Ovary (tissue), 10 donors: ENCODE measurements at places on chromosomes 1 and 21. TPM values are rescaled to one million over a fixed set of nuclear protein-coding genes. Genes with fewer than 3 reads are reported as not detected.
A peak's percentile ranks its signal among the peaks of the same experiment; 100 is the strongest.

- DNase-seq, result peak; percentile 23
Observed at GRCh38 chr21:43793243-43793642, 3.9 kb downstream of the RRP1 start.

DNA sequence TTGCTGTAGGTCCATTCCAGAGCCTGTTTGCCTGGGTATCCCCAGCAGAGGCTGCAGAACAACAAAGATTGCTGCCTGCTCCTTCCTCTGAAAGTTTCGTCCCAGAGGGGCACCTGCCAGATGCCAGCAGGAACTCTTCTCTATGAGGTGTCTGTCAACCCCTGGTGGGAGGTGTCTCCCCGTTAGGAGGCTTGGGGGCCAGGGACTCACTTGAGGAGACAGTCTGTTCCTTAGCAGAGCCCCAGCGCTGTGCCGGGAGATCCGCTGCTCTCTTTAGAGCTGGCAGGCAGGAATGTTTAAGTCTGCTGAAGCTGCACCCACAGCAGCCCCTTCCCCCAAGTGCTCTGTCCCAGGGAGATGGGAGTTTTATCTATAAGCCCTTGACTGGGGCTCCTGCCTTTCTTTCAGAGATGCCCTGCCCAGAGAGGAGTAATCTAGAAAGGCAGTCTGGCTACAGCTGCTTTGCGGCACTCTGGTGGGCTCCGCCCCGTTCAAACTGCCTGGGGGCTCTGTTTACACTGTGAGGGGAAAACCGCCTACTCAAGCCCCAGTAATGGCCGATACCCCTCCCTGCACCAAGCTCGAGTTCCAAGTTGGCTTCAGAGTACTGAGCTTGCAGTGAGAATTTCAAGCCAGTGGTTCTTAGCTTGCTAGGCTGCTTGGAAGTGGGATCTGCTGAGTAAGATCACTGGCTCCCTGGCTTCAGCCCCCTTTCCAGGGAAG lies 8.7 kb upstream of the SLC25A24 start:
- DNase-seq, result no peak

RHD gene
- not detected for total RNA-seq

GRCh38 chr1:27605796-27606707 lies 2.1 kb upstream of the AHDC1 start:
- peak; percentile 76 for DNase-seq

GRCh38 chr1:180252638-180253536 lies 22.8 kb downstream of the LHX4 start:
- peak; percentile 53 for DNase-seq

GOLT1A gene
- not detected for total RNA-seq

DNA sequence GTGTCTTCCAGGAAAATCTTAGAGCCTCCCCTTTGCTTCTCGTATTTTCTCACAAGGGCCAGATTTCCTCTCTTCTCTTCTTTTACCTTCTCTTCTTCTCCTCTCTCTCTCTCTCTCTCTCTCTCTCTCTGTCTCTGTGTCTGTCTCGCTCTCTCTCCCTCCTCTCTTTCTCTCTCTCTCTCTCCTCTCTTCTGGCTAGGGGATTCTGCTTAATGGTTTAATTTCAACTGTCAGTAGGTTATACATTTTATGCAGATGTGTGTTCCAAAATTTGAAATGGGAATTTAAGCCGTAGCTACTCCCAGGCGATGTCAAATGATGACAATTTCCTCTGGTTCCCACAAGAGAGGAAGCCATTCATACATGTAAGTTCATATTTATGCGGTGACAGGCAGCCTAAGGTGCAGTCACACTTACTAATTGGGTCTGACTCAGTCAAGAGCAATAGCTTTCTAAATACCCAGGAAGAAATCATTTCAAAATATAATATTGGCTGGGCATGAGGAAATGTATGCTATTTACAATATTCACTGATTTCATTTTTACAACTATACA lies 1.4 kb downstream of the DSCAM start:
- no peak for DNase-seq

DNA sequence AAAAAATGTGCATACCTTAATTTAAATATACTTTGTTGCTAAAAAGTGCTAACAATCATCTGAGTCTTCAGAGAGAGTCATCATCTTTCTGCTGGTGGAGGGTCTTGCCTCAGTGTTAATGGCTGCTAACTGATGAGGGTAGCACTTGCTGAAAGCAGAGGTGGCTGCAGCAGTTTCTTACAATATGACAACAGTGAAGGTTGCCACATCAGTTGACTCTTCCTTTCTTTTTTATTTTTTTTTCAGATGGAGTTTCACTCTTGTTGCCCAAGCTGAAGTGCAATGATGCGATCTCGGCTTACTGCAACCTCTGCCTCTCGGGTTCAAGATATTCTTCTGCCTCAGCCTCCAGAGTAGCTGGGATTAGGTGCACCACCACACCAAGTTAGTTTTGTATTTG lies 2.6 kb upstream of the CFAP45 start:
- no peak for DNase-seq

KCNK2 gene
- 0.83 TPM for total RNA-seq

DNA sequence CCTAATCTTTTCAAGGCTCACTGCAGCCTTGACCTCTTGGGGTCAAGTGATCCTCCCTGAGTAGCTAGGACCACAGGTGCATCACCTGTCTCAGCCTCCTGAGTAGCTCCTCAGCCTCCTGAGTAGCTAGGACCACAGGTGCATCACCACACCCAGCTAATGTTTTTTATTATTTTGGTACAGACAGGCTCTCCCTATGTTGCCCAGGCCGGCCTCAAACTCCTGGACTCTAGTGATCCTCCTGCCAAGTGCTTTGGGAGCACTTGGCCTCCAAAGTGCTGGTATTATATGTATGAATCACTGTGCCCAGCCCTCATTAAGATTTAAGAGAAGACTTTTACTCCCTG lies 58.5 kb upstream of the S1PR1 start:
- no peak for DNase-seq

PRDM15 gene
- 9.1 TPM for total RNA-seq

DNA sequence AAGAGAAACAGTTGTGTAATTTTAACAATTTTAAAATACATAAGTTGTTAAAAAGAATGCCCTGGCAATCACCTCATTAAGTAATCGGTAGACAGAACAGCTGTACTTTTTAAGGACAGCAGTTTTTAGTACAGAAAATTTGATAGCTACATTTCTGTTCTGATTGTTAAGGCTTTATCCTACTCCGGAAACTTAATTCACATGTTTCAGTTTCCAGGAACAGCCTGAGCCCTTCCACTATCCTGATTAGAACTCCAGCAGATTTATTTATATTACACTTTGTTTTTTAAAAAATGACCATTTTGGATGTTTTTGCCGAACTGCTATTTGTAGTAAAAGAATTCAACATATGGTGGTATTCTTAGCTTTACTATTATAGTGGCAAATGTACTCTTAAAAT lies 8.7 kb downstream of the PRRC2C start:
- DNase-seq, result no peak

GRCh38 chr1:153746174-153746573 lies 18.3 kb downstream of the INTS3 start:
- no peak for DNase-seq

WLS gene
- total RNA-seq, result 139 TPM

- DNase-seq, result no peak
Observed at GRCh38 chr1:202215472-202216130, 22.0 kb downstream of the LGR6 start.

S100A14 gene
- 19.8 TPM for total RNA-seq

SERTAD4 gene
- total RNA-seq, result 1.8 TPM

- peak; percentile 17 for DNase-seq
Observed at GRCh38 chr1:59549903-59550302, 253.0 kb downstream of the FGGY start.

EPHB2 gene
- 24.8 TPM for total RNA-seq

- no peak for DNase-seq
Observed at GRCh38 chr1:169120066-169120465, 13.6 kb downstream of the ATP1B1 start.

- DNase-seq, result no peak
Observed at GRCh38 chr1:88321706-88322105, 362.4 kb upstream of the PKN2 start.

LHX8 gene
- not detected for total RNA-seq

CLEC20A gene
- total RNA-seq, result not detected

KCNA2 gene
- total RNA-seq, result under 0.01 TPM

PLEKHA6 gene
- total RNA-seq, result 20.5 TPM

- no peak for DNase-seq
Observed at GRCh38 chr1:214050513-214051401, 63.0 kb downstream of the PROX1 start.

- no peak for DNase-seq
Observed at GRCh38 chr1:112312879-112313278, 83.1 kb upstream of the CTTNBP2NL start.

- DNase-seq, result no peak
Observed at GRCh38 chr21:31666445-31667010, 7.0 kb downstream of the SOD1 start.

- no peak for DNase-seq
Observed at GRCh38 chr1:203263496-203263895, 34.0 kb upstream of the CHIT1 start.

DNA sequence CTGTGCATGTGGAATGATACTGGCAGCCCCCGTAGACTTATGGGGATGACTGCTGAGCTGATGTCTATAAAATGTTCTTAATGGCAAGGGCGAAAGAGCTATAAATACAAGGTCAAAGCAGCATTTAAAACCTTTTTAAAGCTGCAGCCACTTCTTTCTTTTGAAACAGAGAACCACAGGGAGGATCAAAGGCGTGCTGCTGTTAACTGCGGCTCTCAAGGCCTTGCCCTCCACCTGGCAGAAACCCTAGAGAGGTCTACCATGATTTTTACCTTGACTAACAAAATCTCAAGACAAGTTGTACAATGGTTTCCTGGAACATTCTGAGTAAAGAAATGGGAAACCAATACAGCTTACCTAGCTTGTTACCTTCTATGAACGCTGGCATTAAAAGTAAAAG lies 89.7 kb downstream of the SLC45A1 start:
- DNase-seq, result no peak

CHI3L1 gene
- not detected for total RNA-seq

CLCA1 gene
- 1.5 TPM for total RNA-seq

PCSK9 gene
- not detected for total RNA-seq

DNA sequence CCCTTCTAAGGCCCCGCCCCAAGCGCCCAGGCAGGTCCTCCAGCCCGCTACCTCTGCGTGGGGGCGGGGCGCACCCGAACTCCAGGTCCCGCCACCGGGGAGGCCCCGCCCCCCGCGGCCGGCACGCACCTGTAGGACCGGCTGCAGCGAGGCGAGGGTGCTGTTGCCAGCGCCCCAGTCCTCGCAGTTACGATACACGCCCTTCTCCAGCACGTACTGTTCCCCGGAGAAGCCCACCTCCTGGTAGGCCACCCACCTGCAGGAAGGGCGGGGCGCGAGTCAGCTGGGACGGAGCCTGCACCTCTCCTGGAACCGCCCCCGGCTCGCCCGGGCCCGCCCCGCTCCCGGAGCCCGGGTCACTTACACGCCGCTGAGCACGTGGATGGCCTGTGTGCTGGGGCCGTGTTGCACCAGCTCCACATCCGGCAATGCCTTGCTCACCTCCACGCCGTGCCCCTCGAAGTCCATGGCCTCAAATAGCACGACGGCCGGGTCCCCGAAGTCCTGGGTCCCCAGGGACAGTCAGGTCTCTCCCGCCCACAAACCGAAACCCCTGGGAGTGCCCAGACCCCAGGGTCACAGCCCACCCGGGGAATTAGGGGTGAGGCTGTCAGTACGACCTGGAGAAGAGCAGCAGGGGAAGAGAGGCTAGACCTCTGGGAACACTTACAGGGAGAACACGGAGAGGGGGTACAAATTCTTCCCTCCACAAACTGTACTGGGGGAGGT lies 17.3 kb downstream of the CRYBG2 start:
- DNase-seq, result peak; percentile 51

GRCh38 chr1:93607814-93608186 lies 73.8 kb downstream of the BCAR3 start:
- DNase-seq, result no peak

DNA sequence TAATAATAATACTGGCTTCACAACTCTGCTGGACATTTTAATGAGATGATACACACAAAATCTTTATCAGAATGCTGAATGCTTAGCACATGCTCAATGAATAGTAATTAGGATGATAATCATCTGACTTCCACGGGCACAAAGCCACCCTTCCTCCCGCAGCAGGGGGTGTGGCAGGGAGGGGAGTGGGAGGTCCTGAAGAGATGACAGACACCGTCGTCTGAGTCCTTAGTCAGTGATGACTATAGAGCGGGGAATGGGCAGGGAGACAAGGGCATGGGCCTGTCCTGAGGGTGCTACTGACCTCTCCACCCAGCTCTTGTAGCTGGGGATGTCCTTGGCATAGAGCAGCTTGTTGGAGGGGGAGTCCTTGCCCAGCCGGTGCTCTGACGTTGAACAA lies 117.6 kb upstream of the CD34 start:
- no peak for DNase-seq

DNA sequence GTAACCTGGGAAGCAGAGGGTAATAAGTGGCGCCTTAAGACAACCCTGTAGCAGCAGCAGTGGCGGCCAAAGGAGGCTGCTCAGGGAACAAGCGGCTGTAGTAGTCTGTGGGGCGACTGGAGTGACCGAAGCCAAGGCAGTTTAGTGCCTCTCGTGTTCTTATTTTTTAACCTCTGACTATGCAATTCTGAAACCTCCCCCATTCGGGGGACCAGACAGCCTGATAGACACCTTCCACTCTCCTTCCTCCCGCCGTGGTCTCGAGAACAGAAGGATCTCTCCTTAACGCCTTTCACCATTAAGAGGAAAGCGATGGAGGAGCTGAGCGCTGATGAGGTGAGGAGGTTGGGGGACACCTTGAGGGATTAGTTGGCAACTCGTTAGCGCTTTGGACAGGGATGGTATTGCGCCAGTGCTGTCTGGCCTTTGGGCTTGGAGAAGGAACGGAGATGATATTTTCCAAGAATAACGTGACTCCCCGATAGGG lies 644 bp downstream of the UBE4B start:
- peak; percentile 48 for DNase-seq

DNA sequence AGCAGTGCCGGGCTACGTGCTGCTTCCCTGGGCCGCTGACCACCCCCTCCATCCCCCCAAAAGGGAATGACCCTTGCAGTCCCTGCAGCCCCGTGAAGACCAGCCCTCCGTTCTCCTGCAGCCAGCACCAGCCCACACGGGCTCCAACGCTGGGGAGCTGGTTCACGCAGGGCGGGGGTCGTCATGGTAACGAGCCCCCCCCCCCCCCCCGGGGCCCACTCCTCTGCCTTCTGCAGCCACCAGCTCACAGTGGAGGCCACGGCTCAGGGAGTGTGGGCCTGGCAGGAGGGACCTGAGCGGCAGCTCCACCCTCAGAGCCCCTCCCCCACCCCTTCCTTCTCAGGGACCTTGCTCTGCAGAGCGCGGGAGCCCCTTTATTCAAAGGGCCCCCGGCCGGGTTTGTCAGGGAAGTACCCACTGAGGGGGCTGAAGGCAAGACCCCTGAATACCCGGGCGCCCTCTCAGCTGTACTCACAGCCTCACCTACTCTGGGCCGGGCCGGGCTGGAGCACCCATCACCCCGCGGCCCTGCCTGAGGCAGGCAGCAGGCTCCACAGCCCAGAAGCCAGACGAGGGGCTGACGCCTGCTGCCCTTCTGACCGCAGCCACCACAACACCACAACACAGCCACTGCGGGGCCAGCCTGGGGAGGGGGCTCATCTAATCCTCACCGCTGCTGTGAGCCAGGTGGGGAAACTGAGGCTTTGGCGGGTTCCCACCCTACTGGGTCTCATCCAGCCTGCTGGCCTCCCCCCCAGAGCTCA lies 12.6 kb downstream of the MEGF6 start:
- DNase-seq, result no peak

RGS16 gene
- total RNA-seq, result 2.5 TPM

CD34 gene
- total RNA-seq, result 12.6 TPM

GRCh38 chr1:20152599-20152930 lies 13.4 kb downstream of the PLA2G2F start:
- no peak for DNase-seq
